Activated naive CD8-positive, alpha-beta T cell treated with anti-CD3 and anti-CD28 coated beads for 36 hours (primary cell): ENCODE measurements at places on chromosomes 1 and 21.

- no peak for DNase-seq
Measured at GRCh38 chr1:192160196-192160595, 1.9 kb downstream of the RGS18 start.

- no peak for DNase-seq
Measured at GRCh38 chr21:45473496-45474322, 68.5 kb downstream of the SLC19A1 start.

DNA sequence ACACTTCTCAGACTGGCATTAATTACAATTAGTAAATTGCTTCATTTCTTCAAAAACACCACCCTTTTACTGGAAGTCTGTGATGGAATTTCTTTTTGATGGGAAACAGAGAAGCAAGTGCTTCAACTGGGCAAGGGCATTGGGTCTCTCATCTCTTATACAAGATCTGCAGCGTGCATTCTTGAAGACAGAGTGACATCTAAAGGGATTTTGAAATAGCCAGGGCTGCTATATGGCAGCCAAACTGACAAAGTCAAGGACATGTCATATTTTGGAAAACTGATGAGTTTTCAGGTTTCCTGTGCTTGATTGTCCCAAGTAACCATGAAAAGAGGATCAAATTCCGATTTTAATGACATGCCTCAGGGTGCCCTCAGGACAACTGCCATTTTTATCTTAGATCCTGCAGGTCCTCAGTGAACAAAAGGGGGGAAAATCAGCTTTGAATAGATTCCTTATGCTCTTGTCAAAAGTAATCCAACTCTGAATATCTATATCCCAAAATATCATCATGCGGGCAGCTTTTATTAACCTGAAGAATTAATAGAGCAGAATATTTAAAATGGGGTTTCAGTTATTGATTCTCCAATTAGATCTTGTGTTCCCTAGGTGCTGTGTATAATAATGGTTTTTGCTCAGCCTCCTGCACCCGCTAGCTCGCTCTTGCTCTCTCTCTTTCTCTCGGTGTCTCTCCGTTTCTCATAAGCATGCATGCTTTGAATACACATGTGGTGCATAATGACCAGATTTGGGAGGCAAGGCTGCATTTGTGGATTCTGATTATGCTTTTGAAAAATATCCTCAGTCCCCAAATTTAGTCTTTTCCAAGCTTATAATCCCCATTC is 221.8 kb downstream of the TTLL7 start:
- no peak for DNase-seq

DNA sequence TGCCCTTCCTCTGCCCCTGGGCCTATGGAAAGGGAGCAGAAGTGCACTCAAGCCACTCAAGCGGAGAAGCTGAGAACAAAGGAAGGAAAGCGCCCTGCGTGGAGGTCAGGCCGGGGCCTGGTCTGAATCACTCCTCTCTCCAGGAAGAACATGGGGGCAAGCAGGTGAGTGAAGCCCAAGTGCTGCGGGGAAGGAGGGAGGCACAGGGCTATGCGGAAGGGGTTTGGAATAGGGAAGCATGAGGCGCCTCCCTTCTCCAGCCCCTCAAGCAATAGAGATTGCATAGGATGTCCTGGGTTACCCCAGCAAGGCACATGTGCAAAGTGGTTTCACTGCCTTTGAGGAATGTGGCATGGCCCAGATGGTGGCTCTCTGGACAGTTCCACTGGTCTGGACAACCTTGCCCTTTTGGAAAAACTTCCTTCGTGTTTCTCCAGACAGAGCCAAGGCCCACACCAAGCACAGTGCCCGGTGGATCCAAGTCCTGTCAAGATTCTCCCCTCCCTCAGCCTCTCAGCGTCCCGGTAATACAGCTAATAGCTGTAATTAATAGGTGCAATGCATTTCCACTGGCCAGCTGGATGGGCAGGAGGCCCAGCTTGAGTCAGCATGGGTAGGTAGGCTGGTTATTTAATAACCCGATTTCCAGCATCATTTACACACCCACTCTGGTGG is 13.7 kb downstream of the BLACAT1 start:
- no peak for DNase-seq

DNA sequence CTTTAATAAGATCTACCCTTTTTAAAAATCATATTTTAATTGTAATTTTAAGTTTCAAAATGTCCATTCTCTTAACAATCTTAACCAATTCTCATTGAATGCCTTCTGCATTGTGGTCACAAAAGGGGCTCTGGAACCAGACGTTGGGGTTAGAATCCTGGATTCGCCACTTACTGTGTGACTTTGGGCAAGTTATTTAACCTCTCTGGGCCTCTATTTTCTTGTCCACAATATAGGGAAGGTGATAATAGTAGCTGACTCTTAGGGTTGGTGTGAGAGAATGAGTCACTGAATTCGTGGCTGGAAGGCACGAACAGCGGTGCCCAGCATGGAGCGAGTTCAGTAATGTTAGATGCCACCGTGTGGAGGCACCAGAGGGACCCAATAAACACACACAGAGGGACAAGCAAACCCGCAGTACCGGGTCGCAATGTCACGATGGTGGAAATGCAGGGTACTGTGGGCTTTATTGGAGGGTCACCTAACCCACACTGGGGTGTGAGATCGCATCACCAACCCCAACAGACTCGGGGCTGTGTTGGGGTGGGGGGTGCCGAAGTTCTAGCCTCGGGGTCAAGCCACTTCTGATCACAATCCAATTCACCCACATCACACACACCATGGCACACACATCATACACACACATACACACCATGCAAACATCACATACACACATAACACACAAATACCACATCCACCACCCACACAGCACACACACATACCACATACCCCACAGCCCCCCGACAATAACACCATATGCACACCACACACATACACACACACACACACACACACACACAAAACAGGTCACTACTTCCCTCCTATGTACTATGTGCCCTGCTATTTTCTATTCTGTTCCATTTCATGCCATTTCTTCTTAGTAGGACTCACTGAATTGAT is 27.0 kb upstream of the IFNAR2 start:
- no peak for DNase-seq

DNA sequence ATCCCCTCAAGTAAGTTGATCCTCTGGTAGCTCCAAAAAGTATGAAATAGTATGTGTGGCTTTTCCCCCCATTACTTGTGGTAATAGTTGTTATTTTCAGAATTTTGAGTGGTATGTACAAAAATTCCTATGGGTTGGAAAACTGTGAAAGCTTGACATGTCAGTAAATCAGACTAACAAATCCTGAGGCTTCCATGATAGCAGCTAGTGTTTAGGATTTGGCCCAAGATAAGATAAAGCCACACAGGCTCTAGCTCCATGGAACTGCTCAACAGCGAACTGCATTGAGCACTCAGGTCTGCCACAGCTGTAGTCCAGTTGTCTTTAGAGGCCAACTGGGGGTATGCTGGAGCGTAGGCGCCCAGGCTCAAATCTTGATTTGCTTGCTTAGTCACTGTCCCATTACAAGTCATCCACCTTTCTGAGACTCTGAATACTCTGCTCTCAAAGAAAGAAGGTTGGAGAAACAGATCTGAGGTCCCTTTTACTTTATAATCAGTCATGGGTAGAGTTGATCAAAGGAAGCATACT is 28.7 kb downstream of the ATP1A1 start:
- DNase-seq: no peak

- no peak for DNase-seq
Measured at GRCh38 chr1:1517973-1518620, 6.1 kb downstream of the ATAD3A start.

DNA sequence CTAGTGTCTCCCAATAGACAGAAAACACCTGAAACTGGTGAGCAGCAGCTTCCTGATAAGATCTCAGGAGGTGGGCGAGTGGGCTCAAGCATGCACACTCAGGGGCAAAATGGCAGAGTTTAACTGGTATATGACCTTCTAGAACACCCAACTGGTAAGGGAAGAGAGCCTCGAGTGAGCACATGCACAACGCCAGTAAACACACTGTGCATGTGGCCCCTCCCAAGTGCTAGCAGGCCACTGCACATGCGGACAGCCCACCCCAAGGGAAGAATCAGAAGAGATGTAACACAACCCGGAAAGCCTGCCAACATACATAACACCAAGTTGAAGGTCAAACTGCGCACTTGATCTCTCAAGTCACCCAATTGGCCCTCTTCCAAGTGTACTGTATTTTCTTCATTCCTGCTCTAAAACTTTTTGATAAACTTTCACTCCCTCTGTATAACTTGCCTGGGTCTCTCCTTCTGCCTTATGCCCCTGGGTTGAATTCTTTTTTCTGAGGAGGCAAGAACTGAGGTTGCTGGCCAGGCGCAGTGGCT is 138.2 kb downstream of the GLUL start:
- no peak for DNase-seq

DNA sequence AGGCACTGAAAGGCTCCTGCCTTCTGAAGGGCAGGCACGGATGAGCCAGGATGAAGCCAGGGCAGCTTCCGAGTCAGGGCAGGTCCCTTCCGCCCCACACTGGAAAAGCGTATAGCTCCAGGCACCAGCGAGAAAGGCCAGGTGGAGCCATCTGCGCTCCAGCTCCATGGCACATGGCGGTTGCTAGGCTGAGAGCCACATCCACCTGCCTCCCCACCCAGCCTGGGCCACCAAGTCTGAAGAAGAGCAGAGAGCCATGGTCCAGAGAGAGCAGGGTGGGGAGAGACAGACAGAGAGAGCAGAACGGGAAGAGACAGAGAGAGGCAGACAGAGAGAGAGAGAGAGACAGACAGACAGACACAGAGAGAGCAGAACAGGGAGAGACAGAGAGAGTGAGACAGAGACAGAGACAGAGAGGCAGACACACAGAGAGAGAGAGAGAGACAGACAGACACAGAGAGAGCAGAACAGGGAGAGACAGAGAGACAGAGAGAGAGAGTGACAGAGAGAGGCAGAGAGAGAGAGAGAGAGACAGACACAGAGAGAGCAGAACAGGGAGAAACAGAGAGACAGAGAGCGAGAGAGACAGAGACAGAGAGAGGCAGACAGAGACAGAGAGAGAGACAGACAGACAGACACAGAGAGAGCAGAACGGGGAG is 5.2 kb downstream of the FNDC10 start:
- no peak for DNase-seq

GRCh38 chr1:29506678-29507225 is 270.4 kb downstream of the PTPRU start:
- DNase-seq: no peak

DNA sequence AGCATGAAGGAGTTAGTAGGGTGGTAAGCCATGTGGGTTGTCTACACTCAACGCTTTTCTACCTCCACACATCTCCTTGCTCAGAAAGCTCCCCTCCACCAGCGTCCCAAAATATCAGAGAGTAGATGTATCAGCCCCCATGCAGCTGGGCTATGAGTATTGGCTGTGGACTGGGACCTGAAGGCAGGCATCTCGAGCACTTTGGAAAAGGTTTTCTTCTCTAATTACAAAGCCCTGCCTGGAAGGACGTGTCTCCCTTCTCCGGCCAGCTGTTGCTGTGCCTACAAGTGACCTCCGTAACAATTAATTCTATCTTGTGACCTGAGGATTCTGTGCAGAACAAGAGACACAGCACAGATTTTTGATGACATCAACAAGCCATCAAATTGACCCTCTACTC is 142.0 kb upstream of the RUNX1 start:
- DNase-seq: no peak

DNA sequence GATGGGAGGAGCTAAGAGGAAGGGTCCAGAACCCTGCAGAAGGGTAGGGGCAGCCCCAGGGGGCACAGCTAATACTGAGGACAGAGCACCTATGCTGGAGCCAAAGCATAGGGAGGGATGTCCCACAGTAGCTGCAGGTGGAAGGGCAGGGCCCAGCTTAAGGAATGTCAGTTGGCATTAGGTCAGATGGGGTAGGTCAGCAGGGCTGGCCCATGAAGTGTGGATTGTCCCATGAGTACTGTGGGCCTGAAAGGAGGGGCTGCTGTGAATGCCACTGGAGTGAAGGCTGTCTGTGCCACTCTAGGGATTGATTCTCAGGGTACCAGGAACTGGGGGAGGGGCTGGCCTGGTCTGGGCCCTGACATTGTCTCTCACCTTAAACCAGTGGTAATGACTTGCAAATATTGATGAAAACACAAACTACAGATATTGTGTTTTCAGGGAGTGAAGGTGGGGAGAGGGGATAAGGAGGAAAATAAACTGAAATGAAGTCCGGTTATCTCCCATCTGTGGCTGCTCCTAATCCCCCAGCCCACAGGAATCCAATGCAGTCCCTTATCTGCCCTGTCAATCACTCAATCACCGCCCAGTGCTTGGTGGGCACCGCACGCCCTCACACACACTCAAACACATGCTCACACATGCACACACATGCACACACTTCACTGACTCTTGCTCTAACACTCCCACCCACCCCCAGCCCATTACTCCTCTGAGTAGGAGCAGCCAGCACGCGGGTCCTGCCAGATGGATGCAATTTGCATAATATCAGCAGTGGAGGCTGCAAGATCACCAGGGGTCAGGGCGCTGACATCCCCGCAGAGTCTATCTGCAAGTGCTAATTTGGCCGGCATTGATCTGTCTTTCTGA is 27.8 kb downstream of the DMAP1 start:
- DNase-seq: no peak
